T1000 (cell line): ENCODE measurements at places on chromosomes 13 and 19.

- peak; percentile 85 for DNase-seq
These were observed 20.3 kb downstream of the MAST3 start for GRCh38 chr19:18117692-18118378.

DNA sequence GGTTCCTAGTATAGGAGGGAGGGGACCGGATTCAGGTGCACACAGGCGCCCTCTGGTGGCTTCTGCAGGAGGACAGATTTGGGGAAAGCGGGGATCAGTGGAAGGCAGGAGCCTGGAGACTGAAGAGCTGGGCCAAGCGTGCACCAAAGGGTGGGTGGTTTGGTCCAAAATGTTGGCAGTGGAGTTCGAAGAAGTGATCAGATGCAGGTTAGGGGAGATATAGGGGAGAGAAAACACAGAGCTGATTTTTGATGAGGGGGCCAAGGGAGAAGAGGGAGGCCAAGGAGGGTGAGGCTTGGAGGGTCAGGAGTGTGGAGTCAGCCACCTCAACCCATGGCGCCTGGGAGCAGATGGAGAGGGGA is 6.8 kb upstream of the CARM1 start:
- DNase-seq, result peak; percentile 64

GRCh38 chr13:113642563-113642962 is 15.4 kb downstream of the ATP4B start:
- DNase-seq, result no peak

DNA sequence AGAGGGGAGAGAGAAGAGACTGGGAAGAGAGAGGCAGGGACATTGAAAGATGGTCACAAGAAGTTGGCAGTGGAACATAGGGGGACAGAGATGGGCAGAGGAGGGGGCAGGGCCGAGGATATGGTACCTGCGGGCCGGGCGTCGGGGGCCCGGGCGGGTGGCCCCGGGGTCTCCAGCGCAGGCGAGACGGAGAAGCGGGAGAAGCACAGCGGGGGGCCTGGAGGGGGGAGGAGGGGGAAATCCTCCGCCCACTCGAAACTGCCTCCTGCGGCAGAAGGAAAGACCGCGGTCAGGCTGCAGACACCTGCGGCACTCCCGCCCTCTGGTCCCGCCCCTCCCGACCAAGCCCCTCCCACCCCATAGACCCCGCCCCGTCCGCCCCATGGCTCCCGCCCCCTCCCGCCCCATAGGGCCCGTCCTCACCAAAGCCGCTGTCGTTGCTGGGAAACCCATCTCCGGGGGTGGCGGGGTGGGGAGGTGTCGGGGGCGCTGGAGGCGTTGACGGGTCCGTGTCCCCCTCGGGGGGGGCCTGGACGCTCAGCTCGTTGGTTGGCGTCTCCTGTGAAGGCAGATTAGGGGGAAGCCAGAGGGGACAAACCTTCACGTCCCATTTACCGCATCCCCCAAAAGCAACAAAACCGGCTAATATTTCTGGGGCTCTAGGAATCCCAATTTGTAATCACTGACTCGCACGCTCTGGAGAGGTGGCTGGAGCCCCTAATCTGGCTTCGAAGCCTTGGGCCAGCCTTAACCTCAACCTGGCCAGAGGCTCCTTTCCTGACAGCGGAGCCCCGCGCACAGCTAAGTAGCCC is 20.4 kb downstream of the LMTK3 start:
- no peak for DNase-seq

GRCh38 chr13:95880331-95880730 is 172.9 kb downstream of the UGGT2 start:
- no peak for DNase-seq

- no peak for DNase-seq
These were observed 16.1 kb downstream of the ZNF562 start for GRCh38 chr19:9658769-9659168.

- no peak for DNase-seq
These were observed 16.1 kb upstream of the LMO7 start for GRCh38 chr13:75620020-75620419.

- DNase-seq, result peak; percentile 67
These were observed 25.0 kb downstream of the SH3GL1 start for GRCh38 chr19:4375164-4376027.

- DNase-seq, result no peak
These were observed 799.1 kb upstream of the SPRY2 start for GRCh38 chr13:81139987-81140386.

DNA sequence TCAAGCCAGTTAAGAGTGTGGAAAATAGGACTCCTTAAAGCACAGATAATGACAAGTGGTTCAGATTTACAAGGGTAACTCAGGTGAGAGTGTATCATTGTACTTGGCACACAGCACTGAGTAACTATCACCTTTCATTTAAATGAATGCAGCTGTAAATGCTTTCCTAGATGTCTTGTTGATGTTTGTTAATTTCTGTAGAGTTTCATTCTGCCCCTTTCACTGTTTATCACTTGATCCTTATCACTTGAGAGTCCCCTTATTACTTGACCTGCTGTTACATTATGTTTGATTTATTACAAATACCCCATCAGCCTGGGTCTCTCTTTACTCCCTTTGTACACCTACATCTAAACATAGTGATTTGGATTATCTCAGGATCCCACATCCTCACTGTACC is 38.1 kb upstream of the ZNF527 start:
- no peak for DNase-seq

DNA sequence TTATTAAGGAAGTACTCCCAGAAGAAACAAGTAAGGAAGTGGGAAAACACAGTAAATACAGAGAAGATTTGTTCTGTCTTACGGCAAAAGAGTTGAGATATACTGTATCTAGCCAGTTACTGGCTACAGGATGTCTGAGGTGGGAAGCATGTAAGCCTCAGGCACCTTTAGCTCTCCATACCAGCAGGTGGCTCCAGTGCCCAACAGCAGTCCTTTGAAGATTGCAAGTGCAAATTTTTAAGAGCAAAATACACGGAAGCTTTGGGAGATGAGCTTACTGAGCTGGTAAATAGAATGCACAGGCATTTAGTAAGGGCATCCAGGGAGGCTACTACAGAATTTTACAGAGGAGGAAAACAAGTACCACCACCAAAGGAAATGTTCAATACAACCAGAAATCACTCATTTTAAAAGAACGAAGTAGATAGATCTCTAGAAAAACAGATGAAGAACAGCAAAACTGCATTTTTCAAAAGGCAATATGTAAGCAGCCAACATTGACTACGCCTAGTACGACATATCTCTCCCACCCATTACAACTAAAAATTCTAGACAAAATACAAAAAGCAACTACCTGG is 57.9 kb upstream of the VSTM2B start:
- no peak for DNase-seq

GRCh38 chr19:21492947-21493906 is 12.2 kb upstream of the ZNF429 start:
- DNase-seq, result no peak

- DNase-seq, result no peak
These were observed 1517.7 kb downstream of the SLITRK1 start for GRCh38 chr13:82364525-82364924.

GRCh38 chr19:23855676-23856075 is 59.0 kb upstream of the ZNF726 start:
- no peak for DNase-seq
